ENCODE measurements at places on chromosomes 4 and X.

- no peak for DNase-seq
Measured at GRCh38 chr4:80386281-80386886, 50.9 kb downstream of the CFAP299 start.

DNA sequence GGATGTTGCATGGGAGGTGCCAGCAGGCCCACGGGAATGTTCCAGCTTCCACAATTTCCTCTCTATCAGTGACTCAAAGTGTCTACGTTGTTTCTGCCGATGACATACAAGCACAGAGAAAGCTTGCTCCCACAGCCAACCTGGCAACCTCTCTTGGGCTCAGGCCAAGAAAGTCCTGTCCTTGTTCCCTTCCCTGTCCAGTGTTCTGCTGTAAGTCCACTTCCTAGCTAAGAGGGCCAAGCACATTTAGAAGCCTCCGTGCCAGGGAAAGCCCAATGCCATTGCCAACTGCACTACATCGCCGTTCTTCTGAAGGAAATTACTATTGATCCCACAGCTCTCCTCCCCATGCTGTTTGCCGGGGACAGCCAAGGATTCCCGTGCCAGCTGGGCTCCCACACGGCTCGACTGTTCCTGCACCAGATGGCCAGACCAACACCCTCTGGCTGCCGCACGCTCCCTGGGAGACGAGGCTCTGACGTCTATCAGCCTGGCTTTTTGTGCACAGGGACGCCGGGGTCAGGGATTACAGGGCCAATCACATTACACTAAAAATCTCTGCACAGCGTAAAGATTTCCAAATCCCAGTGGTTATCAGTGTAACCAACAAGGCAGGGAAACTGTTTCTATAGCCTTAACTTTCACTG is 284.0 kb downstream of the BCOR start:
- no peak for DNase-seq

- DNase-seq = peak; percentile 59
Measured at GRCh38 chr4:174553828-174554227, 31.5 kb upstream of the HPGD start.

DNA sequence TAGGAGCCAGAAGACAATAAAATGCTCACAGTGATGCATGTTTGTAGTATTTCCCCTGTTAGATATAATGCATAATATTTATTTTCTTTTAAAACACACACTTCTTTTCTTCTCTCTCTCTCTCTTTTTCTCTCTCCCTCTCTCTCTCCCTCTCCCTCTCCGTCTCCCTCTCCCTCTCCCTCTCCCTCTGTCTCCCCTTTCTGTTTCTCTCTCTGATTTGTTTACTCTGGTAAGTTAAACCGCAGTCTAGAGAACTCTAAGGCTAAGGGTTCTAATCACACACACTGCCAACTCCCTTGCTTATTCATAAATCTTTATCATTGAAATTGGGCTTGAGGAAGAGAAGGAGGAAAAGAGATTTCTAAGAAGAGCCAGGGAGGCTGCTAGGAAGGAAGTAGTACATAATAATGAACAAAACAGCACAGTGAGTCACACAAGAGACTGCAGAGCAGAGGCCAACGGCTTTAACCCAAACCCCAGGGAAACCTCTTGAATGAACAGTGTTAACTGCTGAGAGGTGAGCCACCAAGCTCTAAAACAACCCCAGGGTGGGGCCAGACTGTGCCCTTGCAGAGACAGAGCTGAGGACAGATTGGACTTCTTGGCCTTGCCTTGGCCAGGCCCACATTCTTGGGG is 9.1 kb upstream of the PHOX2B start:
- DNase-seq = no peak

GRCh38 chr4:102596532-102596931 is 95.4 kb downstream of the NFKB1 start:
- no peak for DNase-seq

DNA sequence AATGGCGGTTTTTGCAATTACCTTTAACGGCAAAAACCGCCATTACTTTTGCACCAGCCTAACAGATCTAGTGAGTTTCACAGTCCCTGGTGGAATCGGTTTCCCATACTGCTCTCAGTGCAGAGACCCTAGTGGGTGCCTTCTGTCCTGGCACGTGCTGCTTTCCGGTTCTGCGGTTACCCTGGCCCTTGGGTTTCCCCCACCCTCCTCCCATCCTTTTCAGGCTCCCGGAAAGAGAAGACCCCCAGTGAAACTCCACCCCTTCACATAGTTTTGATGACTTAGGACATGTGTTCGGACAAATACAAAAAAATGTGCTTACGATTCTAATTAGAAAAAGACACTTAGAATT is 36.9 kb downstream of the NLGN3 start:
- DNase-seq = no peak

GRCh38 chrX:22462959-22463358 is 190.2 kb downstream of the CBLL2 start:
- DNase-seq = no peak

GRCh38 chr4:86155766-86156165 is 204.1 kb downstream of the MAPK10 start:
- DNase-seq = no peak

GRCh38 chr4:38514465-38515146 is 149.4 kb upstream of the KLF3 start:
- no peak for DNase-seq

All from fibroblast of skin of left biceps (primary cell).